Activated gamma-delta T cell treated with Interleukin-2 at 50 U/mL for 16 hours (primary cell): ENCODE measurements at places on chromosomes 11 and 22.

- no peak for DNase-seq
Observed at GRCh38 chr11:2136209-2136951, 2.8 kb downstream of the IGF2 start.

- no peak for DNase-seq
Observed at GRCh38 chr11:41175304-41175972, 284.0 kb downstream of the LRRC4C start.

GRCh38 chr11:122101625-122102291 lies 14.3 kb downstream of the BLID start:
- no peak for DNase-seq

DNA sequence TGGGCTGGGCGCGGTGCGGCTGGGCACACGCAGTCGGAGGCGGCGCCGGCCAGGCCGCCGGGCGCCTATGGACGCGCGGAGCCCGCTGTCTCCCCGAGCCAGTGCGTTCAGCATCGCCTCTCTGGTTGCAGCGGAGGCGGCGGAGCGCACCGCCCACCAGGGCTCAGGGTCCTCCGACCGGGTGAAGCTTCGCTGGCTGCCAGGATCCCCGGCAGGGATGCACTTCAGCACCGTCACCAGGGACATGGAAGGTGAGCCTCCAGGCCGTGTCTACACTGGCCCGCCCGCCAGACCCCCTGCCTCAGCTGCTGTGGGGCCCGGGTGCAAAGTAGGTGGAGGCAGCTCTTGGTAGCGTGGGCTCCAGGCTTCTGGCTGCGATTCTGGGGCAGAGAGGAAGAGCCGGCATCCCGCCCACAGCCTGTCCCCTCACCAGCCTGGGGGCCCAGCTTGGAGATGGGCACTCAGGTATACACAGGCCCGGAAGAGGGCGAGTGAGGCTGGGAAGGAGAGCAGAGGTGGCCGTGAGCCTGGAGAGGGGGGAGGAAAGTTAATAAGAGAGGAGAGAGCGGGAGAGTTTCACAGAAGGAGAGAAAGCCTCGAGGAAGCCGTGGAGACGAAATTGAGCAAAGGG lies 1.0 kb upstream of the TBX1 start:
- no peak for DNase-seq

- no peak for DNase-seq
Observed at GRCh38 chr11:24421766-24422165, 75.1 kb upstream of the LUZP2 start.

DNA sequence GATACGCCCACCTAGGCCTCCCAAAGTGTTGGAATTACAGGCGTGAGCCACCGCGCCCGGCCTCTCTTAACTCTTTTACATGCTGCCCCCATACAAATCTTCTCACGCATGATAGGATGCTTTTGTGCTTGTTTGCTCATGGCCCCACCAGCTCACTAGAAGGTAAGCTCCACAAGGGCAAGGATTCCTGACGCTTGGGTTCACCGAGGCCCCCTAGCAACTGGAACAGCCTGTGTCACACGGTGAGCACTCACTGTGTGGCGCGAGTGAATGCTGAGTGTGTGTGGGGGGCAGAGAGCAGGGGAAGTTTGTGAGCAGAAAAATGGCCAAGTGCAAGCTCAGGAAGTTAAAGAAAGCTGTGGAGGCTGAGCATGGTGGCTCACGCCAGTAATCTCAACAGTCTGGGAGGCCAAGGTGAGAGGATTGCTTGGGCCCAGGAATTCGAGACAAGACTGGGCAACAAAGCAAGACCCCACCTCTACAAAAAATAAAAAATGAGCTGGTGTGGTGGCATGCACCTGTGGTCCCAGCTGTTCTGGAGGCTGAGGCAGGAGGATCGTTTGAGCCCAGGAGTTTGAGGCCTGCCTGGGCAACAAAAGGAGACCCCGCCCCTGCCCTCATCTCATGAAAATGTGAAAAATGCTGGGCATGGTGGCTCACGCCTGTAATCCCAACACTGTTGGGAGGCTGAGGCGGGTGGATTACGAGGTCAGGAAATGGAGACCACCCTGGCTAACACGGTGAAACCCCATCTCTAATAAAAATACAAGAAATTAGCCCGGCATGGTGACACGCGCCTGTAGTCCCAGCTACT lies 2.3 kb downstream of the BAD start:
- DNase-seq: no peak

- no peak for DNase-seq
Observed at GRCh38 chr11:19985111-19985510, 175.2 kb downstream of the DBX1 start.

DNA sequence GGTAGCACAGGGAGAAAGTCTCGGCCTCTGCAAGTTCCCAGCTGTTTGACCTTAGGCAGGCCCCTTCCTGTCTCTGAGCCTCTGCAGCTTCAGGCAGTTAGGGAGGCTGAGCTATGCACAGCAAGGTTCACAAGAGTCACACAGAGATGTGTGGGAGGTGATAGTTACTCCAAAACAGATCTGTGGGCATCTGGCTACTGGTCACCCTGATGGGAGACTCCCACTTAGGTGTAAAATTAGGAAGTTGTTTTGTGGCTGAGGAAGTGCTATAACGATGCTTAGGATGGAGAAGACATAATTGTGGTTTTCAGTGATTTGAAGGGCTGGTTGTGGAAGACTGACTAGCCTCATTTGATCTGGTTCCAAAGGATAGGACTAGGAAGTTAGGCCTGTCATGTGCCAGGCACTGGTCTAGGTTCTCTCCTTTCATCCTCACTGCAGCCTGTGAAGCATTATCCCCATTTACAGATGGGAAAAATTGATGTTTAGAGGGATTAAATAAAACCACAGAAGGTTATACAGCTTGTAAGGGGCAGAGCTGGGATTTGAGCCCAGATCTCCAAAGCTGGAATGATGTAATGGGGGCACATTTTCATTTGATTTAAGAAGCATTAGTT lies 13.5 kb downstream of the ACO2 start:
- no peak for DNase-seq

- no peak for DNase-seq
Observed at GRCh38 chr11:61357233-61357893, 4.3 kb downstream of the CYB561A3 start.

- no peak for DNase-seq
Observed at GRCh38 chr11:46362156-46363030, 15.1 kb downstream of the DGKZ start.

GRCh38 chr11:21630934-21631478 lies 561.9 kb upstream of the ANO5 start:
- no peak for DNase-seq

GRCh38 chr22:46587492-46588278 lies 32.5 kb upstream of the GRAMD4 start:
- peak; percentile 25 for DNase-seq

- DNase-seq: no peak
Observed at GRCh38 chr22:48403521-48404403, 1423.9 kb downstream of the BRD1 start.

DNA sequence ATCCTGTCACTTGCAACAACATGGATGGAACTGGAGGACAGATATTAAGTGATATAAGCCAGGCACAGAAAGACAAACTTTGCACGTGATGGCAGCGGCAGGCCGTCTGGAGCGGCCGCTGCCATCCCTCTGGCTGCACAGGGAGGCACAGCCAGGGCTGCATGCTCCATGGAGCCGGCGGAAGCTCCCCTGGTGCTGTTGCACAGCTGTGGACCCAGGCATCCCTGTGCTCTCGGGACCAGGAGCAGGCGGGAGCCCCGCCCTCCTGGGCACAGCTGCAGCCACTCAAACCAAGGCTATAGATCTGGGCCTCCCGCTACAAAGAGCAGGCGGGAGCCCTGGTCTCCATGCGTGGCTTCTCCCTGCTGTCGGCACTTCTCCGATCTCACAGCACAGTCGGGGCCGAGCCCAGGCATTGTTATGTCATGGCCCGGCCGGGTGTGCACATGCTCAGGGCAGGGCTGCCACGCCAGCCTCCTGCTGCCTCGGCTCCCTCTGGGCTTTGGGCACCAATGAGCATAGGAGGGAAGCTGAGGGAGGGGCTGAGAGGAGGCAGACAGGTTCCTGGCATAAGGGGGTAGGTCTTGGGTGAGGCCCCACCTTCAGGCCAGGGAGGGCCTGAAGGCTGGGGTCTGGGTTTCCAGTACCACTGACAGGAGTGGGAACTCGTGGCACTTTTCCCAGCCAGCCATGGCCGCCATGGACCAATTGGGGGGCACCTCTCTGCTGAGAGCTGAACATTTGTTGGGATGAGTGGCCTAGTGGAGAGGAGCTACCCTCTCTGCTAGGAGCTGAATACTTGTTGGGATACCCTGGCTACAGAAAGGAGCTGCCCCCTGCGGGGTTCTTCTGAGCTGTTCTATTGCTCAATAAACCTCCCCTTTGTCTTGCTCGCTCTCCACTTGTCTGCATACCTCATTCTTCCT lies 16.7 kb downstream of the RRP8 start:
- DNase-seq: no peak

GRCh38 chr11:78830277-78830819 lies 255.7 kb upstream of the NARS2 start:
- DNase-seq: no peak

GRCh38 chr22:45263463-45264269 lies 21.1 kb upstream of the UPK3A start:
- no peak for DNase-seq

GRCh38 chr11:131193031-131193501 lies 177.3 kb upstream of the NTM start:
- no peak for DNase-seq

DNA sequence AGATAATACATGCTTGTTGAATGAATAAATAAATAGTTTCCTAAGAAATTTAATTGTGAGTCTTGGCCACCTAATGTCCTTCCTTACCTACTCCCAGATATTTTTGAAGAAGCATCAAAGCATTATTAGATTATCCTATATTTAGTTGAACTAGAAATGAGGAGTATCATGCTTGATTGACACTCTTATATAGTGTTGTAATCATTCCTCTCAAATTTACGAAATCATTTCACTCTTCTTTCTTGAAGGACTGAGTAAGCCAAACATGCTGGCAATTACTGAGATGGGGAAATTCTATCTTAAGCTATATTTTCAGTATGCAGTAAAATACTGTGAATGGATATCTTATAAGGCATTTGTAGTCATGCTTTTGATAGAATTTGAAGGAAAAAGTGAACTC lies 189.0 kb downstream of the LUZP2 start:
- DNase-seq: no peak

DNA sequence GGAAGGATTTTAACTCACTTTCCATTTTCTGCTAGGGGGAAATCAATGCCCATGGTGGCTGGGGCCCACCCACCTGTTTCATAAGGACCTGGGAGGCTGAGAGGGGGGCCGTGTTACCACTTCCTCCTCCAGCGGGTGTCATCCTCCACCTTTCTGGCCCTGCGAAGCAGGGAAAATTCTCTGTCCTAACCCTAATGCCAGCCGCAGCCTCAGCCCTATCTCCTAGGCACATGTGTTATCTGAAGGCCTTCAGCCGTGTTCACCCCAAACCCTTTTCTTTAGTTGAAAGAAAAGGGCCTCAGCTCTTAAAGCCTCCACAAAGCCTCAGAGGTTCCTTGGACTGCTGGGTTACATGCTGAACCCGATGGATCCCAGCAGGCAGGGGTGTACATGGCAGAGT lies 55.4 kb upstream of the NECTIN1 start:
- DNase-seq: no peak

DNA sequence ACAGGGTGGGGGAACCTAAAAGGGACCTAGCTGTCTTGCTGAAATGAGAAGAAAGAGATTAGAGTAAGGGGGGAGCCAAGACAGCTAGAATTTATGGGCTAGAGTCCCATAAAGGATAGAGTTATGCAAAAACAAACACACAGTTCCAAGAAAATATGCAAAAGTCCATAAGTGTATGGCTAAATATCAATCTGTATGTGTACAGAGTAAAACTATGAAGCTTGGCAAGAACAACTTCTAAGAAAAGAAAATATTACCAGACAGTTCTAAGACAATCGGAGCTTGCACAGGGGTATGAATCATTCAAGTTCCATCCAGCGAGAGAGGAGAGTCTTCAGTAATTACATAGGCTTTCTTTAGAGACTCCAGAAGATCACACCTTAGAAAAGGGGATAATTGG lies 41.8 kb downstream of the GDPD4 start:
- no peak for DNase-seq

DNA sequence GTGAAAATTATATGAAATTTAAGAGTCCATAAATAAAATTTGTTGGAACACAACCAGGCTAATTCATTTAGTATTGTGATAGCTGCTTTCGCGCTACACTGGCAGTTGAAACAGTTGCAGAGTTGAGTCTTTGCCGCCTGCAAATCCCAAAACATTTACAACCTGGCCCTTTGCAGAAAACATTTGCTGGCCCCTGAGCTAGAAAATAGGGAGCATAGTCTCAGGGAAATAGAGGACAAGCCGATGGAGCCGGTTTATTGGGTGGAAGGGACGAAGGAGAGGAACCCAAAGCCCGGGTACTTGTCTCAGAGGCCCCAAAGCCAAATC lies 527 bp upstream of the SAC3D1 start:
- DNase-seq: no peak

DNA sequence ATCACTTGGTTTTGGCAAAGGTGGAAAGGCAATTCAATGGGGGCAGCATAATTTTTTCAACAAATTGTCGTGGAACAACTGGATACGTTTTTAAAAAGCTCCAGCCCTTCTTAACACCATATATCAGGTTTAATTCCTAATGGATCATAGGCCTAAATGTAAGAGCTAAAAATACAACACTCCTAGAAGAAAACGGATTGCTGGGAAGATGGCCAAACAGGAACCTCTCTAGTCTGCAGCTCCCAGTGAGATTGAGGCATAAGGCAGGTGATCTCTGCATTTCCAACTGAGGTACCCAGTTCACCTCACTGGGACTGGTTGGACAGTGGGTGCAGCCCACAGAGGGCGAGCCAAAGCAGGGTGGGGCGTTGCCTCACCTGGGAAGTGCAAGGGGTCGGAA lies 32.4 kb upstream of the SCGB1D1 start:
- DNase-seq: no peak

DNA sequence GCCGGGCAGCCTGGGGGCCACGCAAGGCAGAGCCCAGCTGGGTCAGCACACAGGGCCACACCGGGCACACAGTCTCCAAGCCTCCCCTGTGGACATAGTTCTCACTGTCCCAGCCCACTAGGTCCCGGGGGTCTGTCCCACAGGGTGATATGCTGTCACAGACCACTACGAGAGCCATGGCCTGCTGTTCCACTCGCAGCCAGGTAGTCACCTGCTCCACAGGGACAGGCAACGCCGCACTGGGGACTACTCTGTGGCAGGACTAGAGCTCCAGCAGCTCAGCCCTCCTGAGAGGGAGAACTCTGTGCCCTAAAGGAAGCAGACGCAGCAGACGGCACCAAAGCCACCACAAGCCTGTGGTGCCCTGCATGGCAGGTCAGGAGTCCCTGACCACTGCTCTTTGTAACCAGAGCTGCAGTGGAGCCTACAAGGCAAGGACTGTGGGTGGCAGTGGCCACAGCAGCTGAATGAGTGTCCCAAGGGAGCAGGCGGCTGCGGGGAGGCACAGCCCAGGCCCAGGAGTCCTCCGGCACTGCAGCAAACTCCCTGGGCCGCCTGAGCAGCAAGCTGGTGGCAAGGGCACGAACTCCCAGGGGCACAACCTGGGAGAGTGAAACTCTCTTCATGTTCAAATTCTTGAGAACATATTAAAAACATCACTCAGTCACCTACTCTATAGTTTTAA lies 171.2 kb upstream of the GRK3 start:
- no peak for DNase-seq

- DNase-seq: no peak
Observed at GRCh38 chr11:71158936-71159335, 93.4 kb downstream of the SHANK2 start.
